H54 (cell line): ENCODE measurements at places on chromosomes 6 and 20.
A peak's percentile ranks its signal among the peaks of the same experiment; 100 is the strongest.

DNA sequence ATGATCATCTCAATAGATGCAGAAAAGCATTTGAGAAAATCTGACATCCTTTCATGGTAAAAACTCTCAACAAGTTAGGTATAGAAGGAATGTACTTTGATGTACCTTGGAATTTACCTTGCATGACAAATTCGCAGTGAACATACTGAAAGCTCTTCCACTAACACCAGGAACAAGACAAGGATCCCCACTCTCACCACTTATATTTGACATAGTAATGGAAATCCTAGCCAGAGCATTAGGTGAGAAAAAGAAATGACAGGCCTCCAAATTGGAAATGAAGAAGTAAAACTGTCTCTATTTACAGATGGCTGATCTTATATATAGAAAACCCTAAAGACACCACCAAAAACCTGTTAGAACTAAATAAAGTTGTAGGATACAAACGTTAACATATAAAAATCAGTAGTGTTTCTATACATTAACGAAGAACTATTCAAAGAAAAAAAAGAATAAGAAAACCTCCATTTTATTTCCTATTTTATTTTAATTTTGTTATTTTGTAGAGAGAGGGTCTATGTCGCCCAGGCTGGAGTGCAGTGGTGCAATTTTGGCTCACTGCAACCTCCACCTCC is 26.9 kb downstream of the PCNA start:
- DNase-seq: no peak

- DNase-seq: no peak
Observed at GRCh38 chr6:152404936-152405595, 232.1 kb downstream of the SYNE1 start.

DNA sequence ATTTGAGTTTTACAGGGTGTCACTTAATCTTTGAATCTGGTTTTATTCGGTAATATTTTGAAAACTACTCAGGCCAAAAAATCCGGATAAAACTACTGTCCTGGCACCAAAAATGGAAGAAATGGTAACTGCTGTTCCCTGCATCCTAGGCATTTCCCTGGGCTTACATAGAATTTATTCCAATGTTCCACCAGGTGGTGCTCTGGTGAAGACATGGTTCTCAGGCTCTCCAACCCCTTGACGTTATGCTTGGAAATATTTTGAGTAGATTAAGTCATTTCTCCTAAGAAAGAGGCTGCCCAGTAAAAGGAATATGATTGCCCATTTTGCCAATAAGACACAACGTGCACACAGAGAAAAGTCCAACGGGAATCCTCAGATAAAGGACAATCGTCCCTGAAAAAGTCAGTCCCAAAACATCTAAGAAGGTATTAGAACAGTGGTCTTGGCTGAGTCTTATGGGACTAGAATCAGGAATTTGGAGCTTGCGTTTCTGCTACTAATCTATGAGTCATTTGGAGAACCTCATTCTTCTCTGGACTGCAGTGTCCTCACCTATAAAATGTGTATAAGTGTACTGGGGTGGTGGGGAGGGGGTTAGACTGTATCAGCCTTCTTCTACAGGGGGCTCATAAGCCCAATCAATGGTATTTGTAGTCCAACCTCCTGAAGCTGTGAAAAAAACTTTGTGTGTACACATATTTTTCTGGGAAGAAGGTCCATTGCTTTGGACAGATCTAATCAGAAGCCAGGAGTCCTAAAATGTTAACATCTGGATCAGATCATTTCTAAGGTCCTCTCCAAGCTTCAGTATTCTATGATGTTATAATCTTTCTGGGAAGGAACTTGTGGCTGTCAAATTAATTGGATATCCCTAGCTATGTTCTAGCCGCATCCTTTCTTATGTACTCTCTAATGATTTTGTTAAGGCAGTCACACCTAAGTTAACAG is 131.0 kb upstream of the BMP2 start:
- DNase-seq: no peak

DNA sequence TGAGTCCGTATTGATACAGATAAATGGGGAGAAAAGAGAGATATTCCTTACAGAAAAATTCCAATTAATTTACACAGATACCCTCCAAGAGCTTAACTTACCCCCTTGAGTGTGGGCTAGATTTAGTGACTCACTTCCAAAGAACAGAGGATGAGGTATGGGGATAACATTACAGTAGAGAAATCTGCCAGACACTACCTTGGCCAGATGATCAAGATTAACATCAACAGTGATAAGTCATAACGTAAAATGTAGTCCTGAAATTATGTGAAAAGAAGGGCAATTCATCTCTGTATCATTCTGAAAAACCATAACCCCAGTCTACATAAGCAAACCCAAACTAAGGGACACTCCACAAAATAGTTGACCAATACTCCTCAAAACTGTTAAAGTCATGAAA is 69.3 kb downstream of the PDSS2 start:
- no peak for DNase-seq

DNA sequence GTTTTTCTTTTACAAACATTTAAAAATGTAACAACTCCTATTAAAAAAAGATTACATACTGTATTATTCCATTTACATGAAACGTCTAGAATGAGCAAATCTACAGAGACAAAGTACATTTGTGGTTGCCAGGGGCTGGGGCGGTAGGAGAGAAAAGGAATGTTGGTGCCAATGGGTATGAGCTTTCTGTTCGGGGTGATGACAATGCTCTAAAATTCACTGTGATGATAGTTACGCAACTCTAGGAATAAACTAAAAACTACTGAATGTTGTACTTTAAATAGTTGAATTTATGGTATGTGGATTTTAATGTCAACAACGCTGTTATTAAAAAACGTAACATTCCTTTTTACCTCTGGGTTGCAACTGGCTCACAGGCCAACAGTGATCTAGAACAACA is 211.1 kb downstream of the GMDS start:
- DNase-seq: no peak

- no peak for DNase-seq
Observed at GRCh38 chr6:28134716-28135115, 7.0 kb upstream of the ZKSCAN8 start.

GRCh38 chr6:119620846-119621555 is 271.4 kb upstream of the MAN1A1 start:
- peak; percentile 7 for DNase-seq

GRCh38 chr6:79426625-79427278 is 110.5 kb downstream of the LCA5 start:
- DNase-seq: no peak
